ENCODE measurements at places on chromosomes 2 and 18.

GRCh38 chr2:38959938-38960608 lies 70.4 kb downstream of the ARHGEF33 start:
- DNase-seq: peak; percentile 67

GRCh38 chr2:219701847-219702634 lies 74.6 kb downstream of the SLC4A3 start:
- DNase-seq: no peak

DNA sequence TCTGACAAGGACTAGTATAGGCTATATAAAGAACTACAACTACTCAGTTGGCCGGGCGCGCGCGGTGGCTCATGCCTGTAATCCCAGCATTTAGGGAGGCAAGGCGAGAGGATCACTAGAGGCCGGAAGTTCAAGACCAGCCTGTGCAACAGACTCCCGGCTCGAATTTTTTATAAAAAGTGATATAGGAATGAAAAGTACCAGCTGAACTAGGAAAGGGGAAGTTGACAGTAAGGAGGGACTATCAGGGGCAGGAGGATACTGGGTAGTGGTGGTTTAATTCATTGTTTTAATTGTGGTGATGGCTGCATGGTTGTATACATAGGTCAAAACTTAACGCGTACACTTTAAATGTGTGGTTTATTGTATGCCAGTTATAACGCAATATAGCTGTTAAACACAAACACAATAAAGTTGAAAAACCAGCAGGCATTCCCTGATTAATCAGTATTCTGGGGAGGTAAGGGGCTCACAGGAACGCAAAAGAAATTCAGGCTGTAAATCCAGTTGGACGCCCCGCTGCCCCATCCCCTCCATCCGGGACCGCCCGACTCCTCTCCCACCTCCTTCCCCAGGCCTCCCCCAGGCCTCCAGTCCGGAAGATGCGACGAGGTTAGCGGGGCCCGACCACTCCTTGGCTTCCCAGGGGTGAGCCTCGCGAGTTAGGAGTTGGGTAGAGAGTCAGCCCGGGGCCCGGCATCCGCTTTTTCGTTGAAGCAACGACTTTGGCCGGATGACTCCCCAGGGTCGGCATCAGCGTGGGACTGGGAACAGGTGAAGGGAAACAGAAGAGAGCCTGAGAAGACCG lies 746 bp upstream of the POLR1B start:
- DNase-seq: no peak

DNA sequence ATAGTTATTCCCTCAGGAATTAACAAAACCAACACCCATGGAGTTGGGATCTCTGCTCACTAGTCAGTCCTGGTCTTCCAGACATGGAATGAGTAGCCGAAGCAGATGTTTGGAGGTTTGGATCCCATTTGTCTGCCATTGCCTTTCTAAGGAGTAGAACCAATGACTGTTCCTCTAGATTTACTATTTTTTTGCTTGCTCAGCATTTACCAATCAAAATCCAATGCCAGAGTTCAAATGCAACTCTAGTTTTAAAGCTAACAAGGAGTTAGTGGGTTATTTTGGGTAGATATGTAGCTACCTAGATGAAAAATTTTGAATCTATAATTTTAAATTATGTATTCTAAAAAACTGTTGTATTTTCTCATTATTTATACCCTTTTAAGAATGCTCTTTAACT lies 62.6 kb downstream of the MALT1 start:
- DNase-seq: no peak

GRCh38 chr18:60067426-60068210 lies 167.8 kb downstream of the PMAIP1 start:
- no peak for DNase-seq

DNA sequence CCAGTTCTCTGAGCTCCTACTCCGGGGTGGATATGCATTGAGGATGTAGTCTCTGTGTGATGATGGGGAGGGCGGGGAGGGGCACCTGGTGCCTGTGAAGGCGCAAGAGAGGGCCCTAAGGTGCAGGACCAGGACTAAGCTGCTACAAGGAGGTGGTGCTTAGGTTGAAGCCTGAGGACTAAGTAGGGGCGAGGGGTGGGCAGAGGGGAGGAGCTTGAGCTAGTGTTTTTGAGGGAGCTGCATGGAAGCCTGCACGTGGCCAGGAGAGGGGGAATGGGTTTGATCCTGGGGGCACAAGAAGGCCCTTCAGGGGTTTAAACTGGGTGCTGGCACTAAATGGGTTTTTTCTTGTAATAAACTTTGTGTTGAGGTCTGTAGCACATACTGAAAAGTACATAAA lies 105.0 kb downstream of the UGGT1 start:
- no peak for DNase-seq

- no peak for DNase-seq
Measured at GRCh38 chr2:233449081-233449901, 95.0 kb downstream of the DGKD start.

DNA sequence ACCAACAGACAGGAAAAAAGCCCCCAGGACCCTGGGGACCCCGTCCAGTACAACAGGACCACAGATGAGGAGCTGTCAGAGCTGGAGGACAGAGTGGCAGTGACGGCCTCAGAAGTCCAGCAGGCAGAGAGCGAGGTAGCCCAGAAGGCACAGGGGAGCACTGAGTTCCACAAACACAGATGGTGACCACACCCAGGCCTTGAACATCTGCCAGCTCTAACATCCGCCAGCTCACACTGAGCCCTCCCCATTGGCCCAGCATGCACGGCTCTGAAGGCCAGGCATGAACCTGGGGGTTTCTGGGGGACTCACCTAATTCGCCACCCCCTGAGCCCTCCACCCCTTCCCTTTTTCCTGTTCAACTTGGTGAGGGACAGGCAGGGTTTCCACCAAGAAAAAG lies 25.6 kb upstream of the PRLH start:
- peak; percentile 18 for DNase-seq

- no peak for DNase-seq
Measured at GRCh38 chr2:221571025-221571550, 1.0 kb downstream of the EPHA4 start.

DNA sequence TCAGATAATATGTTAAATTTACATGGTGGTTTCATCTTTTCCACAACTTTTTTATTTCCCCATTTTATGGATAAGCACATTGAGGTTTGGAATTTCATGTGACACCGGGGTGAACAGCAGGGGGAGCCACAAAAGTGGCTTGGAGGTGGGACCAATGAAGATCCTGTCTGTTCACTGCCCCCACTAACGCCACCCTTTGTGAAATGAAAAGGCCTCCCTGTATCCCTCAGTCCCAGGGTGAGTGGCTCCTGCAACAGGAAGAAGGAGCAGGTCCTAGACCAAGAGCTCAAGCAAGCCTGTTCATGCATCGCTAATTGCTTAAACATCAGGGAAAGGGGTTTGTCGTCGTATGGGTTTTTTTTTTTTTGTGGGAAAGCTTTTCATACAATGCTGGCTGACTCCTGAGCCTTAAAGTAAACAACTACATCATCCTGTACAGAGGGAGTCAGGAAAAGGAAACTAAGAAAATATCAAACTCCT lies 267.8 kb upstream of the EPAS1 start:
- DNase-seq: peak; percentile 66

DNA sequence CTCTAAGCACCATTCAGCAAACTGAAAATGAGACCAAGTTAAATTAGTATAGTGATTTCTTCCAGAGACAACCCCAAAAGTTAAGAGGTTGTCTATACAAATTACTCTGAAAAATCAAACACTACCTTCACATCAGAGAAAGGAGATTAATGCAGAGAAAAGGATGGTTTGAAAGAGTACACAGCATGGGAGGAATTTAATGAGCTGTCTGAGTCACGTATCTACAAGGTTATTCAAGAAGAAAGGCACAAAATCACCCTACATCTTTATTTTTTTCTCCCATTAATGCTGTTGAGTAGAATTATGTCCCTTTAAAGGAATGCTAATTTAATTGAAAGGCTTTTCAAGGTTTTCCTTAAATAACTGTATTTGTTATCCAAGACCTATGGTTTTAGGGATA lies 41.1 kb downstream of the LANCL1 start:
- no peak for DNase-seq

All from AG04450 (cell line).